Stimulated activated memory B cell treated with anti-CD40 and anti-IgM and Interleukin-4, amounts not matched to agents 10 μg/mL and 1 μg/mL and 100 μg/mL, for 72 hours (primary cell): ENCODE measurements at places on chromosomes 12 and 14.

GRCh38 chr14:68268197-68268596, 448.6 kb downstream of the RAD51B start:
- ATAC-seq, result peak; percentile 81

DNA sequence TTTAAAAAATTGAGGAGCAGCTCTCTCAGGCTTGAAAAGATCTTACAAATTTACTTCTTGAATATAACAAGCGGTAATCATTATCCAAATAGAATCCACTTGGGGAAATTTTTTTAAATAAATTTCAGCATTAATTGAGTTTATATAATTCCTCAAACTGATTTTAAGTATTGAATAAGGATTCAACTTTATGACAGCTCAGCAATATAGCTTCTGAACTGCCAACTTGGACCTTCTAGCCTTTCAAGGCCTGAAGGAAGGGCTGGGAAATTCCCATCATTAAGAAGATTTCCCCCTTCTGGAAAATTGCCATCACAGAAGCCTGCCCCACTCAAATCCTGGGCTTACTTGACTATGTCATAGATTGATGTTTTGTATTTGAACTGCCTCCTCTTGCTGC, 57.5 kb upstream of the GARIN2 start:
- ATAC-seq, result no peak

GRCh38 chr12:14896521-14897169, 11.0 kb upstream of the MGP start:
- no peak for ATAC-seq

GRCh38 chr14:55333711-55334485, 62.7 kb downstream of the FBXO34 start:
- peak; percentile 51 for ATAC-seq

GRCh38 chr12:100433701-100434100, 40.0 kb upstream of the NR1H4 start:
- ATAC-seq, result no peak

- ATAC-seq, result no peak
Measured at GRCh38 chr14:99513183-99513694, 32.0 kb downstream of the CCNK start.

- no peak for ATAC-seq
Measured at GRCh38 chr12:116037941-116038837, 239.3 kb downstream of the MED13L start.

GRCh38 chr12:15453613-15454012, 131.3 kb downstream of the PTPRO start:
- ATAC-seq, result peak; percentile 80

GRCh38 chr12:120342175-120343038, 14.8 kb upstream of the PLA2G1B start:
- ATAC-seq, result peak; percentile 25
